HT1080 (cell line): ENCODE measurements at places on chromosomes 4 and X.

DNA sequence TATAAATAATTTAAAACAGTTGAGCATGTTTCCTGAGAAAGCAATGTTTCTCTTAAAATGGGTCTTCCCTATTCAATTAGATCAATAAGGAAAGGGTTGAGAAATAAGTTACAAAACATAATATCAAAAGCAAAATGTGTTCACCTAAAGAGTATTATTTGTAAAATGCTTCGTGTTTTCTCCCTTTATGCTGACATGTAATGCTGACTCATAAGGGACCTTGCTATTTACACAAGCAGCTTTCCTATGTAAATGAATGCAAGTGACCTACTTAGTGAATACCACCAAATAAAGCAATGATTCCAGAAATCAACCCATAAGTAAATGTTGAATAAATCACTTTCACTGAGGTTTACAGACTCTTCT lies 91.5 kb downstream of the ELOVL6 start:
- peak; percentile 56 for DNase-seq

DNA sequence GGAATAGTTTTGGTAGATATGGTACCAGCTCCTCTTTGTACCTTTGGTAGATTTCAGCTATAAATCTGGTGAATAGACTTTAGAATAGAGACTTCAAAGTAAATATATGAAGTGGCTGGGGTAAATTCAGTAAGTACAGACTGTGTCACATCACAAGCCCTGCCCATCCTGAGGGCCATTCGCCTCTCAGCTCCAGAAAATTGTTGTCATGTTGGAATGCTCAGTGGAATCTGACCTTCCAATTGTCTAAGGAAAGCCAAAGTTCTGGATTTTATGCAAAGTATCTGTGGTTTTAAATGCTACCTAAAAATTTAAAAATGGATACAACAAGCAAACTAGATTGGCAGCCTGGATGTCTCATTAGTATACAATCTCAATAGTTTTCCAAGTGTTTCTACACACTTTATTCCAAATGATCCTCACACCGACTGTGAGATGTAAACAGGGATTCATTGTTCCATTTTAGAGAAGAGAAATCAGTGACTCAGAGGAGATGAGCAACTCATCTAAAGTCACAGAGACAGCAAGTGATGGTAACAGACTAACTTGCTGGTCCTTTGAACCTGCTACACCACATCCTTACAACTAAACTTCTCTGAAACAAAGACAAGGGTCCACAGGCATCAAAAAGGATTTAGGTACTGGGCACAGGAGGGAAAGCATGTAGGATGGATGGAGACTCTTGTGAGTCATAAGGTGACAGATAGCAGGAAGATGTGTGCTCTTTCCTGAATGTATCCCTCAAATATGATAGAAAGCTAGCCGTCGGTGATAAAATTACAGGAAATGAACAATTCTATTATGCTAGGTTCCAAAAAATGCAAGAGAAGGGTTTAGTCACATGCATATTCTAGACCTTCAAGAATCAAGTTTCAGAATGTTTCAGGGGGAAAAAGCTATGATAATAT lies 127.3 kb downstream of the ATP10D start:
- DNase-seq, result peak; percentile 90

GRCh38 chr4:8403976-8404375 lies 36.5 kb downstream of the ACOX3 start:
- no peak for DNase-seq

- no peak for DNase-seq
These were observed 641.1 kb downstream of the MID1IP1 start for GRCh38 chrX:39442332-39442731.

DNA sequence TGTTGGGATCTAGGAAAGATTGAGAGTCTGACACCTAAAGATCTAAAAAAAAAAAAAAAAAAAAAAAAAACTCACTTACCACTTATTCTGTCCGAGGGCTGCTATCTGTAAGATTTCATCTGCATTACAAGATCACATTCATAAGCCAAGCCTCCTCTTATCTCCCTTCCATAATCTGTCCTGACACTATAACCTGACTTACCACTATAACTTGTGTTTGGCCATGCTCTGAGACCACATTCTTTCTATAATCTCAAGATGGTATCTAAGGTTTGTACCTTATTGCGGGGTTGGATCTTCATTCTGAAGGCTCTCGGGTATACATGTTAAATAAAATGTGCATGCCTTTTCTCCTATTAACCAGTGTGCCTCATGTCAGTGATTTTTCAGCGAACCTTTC lies 144.4 kb downstream of the MAGEB17 start:
- no peak for DNase-seq

GRCh38 chr4:78799551-78800495 lies 23.7 kb downstream of the BMP2K start:
- DNase-seq, result no peak

- no peak for DNase-seq
These were observed 36.9 kb upstream of the CHIC1 start for GRCh38 chrX:73525928-73526690.

- peak; percentile 60 for DNase-seq
These were observed 147.5 kb downstream of the TSPAN5 start for GRCh38 chr4:98510757-98511517.

DNA sequence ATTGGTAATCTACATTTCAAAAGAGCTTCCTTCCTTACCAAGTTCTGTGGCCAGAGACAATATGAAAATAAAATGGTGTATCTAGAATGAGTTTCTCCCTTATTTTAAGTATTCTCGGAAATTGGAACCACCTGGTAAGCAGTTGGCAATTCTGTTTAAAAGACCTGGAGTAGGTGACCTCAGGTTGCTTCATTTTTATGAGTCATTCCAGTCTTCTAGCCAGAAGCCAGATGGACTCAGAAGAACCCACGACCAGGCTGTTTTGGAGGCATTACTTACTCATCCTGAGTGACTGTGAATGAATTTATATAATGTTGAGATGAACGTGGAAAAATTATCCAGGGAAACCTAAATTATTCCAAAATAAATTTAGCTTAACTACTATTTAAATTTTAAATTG lies 9.1 kb downstream of the BMPR1B start:
- peak; percentile 78 for DNase-seq

DNA sequence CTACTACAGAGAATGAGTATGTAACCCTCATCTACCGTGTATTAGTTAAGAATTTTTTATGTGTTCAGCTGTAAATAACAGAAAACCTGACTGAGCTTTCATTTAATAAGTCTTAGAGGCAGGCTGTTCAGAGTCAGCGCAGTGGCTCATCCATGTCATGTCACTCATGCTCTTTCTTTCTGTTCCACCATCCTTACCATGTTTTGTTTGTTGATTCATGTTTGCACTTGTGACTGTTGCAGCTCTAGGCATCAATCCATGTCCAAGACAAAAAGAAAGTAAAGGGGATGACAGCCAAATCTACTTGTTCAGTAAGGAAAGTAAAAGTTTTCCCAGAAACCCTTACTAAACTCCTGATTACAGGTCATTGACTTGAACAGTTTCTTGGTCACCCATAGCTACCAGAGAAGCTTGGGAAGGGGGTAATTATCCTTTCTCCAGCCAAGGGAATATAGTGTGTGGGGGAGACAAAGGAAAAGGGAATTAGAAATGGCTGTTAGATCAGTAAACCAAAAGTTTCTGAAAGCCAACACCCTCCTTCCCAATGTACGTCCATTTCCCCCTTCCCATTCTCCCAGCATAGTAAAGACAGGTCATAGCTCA lies 9.0 kb downstream of the ART3 start:
- no peak for DNase-seq
